T-helper 2 cell (primary cell): ENCODE measurements at places on chromosomes 1 and 21.

GRCh38 chr1:113191579-113192076 is 118.6 kb downstream of the LRIG2 start:
- DNase-seq, result no peak

DNA sequence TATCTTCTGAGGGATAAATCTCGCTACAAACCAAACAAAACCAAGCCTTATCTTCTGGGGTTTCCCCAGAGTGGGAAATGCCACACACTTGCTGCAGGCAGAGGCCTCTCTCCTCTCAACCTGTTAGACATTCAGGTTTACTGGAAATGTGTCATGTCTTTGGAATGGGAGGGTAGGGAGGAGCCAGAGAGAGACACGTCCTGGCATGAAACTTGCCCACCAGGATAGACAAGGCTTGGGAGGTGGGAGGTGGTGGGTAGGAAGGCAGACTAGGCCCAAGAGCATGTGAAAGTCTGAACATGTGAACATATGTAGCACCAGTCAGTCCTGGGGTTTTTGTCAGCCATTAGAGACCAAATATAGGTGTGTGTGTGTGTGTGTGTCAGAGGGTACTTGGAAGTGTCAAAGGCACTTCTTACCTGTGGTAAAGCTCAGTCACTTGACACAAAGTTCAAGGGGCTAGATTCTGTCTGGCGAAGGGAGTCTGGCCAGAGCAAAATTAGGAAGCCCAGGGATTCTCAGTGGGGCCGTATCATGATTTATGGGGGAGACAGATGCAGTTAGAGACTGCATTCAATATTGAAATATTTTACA is 32.4 kb upstream of the PIGC start:
- no peak for DNase-seq

- no peak for DNase-seq
These were observed 114.7 kb downstream of the ACTL8 start for GRCh38 chr1:17869815-17870214.

GRCh38 chr1:24893431-24893830 is 36.6 kb downstream of the RUNX3 start:
- DNase-seq, result no peak

DNA sequence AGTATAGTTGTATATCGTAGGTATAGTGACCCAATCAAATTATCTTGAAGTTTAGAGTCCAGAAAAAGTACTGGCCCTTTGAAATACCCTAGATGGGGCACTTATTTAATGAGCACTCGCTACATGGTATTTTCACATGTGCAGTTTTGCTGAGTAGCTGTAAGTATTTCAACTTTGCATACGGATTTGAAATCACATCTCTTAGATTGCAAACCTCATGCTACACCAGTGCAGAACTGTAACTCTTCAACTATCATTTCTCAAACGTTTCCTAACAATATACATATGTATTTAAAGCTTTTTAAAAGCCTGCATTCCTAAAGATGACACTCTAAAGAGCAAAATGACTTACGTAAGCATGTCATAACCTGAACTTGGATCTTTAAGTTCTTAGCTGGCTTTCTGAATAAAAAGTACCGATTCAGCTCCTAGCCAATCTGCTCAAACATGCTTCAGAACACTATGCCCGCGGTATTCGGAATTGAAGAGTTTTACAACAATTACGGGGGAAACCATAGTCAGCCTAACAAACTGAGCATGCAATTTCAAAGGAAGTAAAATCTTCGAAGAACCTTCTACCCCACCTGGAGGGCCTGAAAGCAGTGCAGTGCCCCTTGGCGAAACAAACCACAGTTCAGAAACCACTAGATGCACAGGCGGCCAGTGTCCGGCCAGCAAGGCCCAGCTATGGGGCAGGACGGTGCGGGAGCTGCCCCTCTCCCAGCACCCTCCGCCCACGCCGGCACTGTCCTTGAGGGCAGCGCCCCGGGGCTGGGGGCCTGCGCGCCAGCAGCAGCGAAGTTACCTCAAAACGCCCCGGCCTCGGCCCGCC is 863 bp downstream of the FH start:
- DNase-seq, result peak; percentile 2

- no peak for DNase-seq
These were observed 1.7 kb downstream of the KLHDC8A start for GRCh38 chr1:205355075-205355453.

- no peak for DNase-seq
These were observed 5.2 kb downstream of the SNAP47 start for GRCh38 chr1:227740401-227740960.

DNA sequence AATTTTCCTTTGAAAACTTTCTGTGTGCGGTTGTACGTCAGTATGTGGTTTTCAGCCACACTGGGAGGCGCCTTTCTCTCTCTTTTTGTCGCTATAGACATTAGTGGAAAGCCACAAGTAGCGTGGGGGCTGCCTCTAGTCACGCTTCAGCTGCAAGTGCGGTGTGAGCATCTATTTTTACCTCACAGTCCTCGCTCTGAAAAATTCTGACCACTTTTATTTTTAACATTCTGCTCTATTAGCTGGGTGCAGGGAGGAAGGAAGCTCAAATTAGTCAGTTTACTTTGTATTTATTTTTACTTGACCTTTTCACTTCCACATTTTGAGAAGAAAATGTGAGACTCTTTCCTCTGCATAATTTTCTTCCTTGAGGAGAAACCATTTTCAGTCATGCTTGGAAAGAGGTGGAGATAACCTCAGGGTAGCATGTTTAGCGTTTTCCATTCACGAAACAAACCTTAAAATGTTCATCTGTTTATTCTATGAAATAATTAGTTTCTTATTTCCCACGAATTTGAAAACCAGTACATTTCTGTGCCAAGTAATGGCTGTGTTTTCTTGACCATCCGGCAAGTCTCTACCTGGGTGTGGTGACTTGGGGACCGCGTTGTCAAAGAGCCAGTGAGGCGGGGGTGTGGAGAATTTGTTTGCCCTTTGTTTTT is 35.6 kb downstream of the ADARB1 start:
- DNase-seq, result peak; percentile 76

DNA sequence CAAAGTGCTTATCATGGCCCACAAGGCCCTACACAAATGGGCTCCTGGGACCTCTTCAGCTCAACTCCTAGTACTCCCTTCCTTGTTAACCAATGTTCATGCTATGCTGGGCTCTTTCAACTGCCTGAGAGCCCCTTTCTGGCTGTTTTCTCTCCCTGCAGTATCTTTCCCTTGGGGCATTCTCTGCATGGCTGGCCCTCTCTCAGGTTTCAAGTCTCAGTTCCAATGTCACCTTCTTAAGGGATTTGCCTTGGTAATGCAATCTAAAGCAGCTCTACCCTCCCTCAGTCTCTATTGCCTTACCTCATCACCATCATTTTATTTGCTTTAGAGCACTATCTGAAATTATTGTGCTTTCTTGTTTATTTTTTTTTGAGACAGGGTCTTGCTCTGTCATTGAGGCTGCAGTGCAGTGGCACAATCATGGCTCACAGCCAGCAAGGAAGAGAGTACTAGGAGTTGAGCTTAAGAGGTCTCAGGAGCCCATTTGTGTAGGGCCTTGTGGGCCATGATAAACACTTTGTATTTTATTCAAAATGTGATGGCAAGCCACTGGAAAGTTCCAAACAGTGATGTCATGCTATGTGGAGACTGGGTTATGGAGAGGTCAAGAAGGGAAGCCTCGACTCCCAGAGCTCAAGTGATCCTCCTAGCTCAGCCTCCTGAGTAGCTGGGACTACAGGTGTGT is 63.4 kb upstream of the SRSF10 start:
- no peak for DNase-seq

DNA sequence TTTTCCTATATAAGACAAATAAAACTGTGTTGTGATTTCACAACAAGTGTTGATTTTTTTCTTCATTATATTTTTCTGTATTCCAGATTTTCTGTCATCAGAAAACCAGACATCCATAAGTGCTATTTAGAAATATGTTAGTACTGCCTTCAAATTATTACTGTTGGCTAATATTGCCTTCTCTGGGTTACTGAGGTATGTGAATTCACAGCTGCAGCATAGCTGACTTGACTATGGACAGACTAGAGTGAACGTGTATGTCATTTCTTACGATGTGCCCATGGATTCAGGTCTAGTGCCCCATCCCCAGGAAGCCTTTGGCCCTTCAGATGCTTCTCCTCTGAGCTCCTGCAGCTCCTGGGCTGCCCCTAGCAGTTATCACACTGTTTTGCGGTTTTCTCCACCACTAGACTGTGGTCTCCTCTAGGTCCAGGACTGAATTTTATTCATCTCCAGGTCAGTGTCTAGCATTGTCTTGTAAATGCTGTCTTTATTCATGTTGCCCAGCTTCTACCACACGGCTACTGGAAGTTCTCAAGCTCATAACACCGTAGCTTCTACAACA is 118.5 kb downstream of the FGGY start:
- no peak for DNase-seq

DNA sequence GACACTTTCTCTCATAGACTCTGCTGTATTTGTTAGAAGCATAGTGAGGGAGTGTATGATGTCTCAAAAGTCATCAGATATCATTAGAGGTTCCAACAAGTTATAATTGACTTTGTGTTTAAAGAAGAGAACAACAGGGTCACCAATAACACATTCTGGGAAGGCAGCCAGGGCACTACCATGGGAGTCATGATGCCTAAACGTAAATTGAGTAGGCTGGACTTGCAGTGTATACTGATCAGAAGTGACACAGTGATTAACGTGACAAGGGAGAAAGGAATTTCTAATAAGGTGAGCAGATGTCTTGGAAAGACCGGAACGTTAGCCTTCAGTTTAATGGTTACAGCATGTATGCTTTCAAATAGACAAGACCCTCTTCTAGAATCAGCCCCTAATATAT is 973.2 kb downstream of the NCAM2 start:
- no peak for DNase-seq

DNA sequence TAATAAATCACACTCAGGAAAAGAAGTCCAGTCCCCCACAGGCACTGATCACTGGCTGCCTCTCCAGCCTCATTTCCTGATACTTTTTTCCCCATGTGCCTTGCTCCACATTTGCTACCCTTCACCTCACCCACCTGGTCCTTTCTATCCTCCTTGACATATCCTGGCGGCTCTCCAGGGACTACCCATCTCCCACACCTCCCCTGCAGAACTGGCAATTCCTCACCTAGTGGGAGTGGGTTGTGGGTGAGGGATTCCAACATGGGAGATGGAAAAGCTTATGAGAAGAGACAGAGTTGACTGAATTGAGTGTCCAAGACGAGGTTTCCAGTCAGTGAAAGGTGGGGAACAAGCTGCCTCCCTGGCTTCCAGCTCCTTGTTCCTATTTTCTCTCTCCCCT is 69.6 kb downstream of the FCRL5 start:
- no peak for DNase-seq

- no peak for DNase-seq
These were observed 36.3 kb downstream of the MSTO1 start for GRCh38 chr1:155646307-155646706.

- DNase-seq, result no peak
These were observed 95.5 kb upstream of the B3GALT2 start for GRCh38 chr1:193281894-193282293.

DNA sequence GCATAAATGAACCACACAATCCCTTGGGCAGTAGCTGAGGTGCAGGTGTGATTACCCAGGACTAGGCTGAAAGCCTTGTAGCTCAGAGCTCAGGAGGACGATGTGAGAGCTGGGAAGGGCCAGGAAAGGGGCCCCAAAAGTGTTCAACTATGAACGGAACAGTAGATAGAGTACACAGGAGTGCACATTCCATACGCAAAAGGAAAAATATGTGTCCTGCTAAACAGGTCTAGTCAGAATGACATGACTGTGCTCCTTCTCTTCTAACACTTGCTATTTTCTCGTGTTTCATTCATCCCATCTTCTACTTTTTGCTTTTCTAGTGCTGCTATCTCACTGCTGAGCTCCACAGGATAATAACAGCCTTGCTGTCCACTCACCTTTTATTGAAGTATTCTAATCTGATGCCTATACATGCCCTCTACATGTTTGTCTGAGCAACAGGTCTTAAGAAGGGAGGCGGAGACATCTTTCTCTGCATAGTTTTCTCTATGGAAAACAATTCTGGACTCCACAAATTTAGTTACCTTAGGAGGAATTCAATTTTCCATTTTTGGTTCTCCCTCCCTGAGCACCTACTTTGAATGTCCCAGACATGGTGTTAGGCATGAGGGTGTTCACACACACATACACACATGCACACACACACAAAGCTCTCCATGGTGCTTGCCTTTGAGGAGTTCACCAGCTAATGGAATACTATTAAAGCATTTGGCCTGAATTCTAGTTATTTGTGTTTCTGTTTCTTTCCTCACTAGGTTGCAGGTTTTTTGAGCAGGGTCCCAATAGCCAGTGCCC is 3.4 kb downstream of the S100A10 start:
- DNase-seq, result no peak

- DNase-seq, result no peak
These were observed 5.0 kb downstream of the GJB3 start for GRCh38 chr1:34785875-34786470.

DNA sequence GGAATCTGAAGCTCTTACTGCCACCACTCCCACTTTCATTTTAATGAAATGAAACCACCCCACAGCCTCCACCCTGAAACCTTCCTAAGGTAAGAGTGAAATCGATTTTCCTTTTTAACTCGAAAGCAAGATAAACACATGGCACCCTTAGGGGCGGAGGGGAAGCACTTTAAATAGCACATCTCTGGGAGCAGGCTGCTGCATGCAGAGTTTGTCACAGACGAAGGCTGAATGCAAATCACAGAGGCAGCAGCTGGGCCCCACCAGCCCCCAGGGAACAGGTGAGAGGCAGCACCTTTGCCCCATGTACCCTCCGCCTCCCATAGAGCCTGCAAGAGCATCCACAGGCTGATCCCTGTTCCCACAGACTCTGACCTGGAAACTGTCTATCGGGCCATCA is 60.0 kb upstream of the GRIK3 start:
- no peak for DNase-seq

- no peak for DNase-seq
These were observed 3.4 kb downstream of the FAM110D start for GRCh38 chr1:26162220-26162709.

GRCh38 chr1:8252266-8252951 is 65.5 kb upstream of the SLC45A1 start:
- DNase-seq, result no peak
